Stimulated activated CD4-positive, alpha-beta T cell treated with anti-CD3 and anti-CD28 coated beads, Interleukin-15, amount 100 ng/mL, for 1 hour (primary cell): ENCODE measurements at places on chromosomes 7 and 10.

- DNase-seq = no peak
These were observed 320.7 kb downstream of the GPR37 start for GRCh38 chr7:124444696-124445480.

GRCh38 chr10:122051609-122052385, 62.8 kb downstream of the TACC2 start:
- no peak for DNase-seq

DNA sequence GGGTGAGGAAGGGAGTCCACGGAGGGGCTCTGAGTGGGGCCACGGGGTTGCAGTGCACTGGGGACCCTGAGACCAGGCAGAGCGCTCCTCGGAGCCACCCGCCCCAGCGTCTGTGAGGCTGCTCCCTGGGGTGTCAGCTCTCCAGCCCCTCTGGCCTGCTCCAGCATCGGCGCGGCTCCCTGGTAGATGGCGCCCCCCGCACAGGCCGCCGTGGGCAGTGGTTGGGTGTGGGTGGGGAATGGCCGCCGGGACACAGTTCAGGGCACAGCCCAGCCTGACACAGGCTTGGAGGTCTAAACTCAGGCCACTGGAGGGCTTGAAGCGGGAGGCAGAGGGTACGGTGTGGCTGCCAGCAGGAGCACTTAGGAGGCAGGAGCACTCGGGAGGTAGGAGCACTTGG, 222.6 kb upstream of the PPP2R2D start:
- DNase-seq = no peak

GRCh38 chr7:45911311-45911710, 9.8 kb downstream of the IGFBP3 start:
- DNase-seq = no peak

- no peak for DNase-seq
These were observed 60.2 kb downstream of the DNAJB9 start for GRCh38 chr7:108629651-108630400.

GRCh38 chr10:77245953-77246352, 391.7 kb downstream of the KCNMA1 start:
- no peak for DNase-seq

- no peak for DNase-seq
These were observed 68.2 kb downstream of the DNAJB6 start for GRCh38 chr7:157404845-157405481.

GRCh38 chr7:94418851-94419250, 24.2 kb downstream of the COL1A2 start:
- no peak for DNase-seq

DNA sequence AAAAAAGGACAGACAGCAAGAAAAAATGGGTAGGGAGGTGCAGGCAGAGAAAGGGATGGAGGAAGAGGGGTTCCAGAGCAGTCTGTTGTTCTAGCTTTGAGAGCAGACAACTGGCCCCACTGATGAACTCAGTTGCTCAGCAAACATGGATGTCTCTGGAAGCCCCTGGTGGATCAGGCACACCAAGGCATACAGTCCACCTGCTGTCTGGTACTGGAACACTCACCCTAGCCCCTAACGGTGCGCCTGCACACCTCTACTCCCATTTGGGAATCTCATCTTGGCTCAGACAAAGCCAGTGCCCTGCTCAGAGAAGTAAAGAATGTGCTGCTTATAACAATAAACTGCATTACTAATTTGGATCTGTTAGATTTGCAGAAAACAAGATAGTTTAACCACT, 7.7 kb downstream of the MACROH2A2 start:
- DNase-seq = no peak

GRCh38 chr10:59465088-59465487, 102.7 kb upstream of the FAM13C start:
- DNase-seq = no peak

GRCh38 chr7:157488966-157489365, 152.2 kb downstream of the DNAJB6 start:
- DNase-seq = no peak

- DNase-seq = no peak
These were observed 79.3 kb upstream of the PPP2R2D start for GRCh38 chr10:131821378-131822012.

DNA sequence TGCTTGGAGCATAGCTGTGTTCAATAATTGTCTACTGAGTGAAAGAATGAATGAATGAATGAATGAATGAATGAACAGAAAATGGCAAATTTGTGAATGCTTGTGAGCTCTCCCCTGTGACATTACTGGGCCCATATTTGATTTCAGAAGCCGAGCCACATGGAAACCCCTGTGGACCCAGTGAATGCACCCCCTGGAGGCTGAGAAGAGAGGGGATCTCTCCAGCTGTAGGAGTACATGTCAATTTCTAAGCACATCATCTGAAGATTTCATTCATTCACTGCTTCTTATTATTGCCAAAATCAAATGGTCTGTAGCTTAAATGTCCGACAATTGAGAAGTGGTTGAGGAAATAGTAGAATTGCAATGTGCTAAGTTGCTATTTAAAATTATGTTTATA, 58.3 kb upstream of the DOCK1 start:
- no peak for DNase-seq

DNA sequence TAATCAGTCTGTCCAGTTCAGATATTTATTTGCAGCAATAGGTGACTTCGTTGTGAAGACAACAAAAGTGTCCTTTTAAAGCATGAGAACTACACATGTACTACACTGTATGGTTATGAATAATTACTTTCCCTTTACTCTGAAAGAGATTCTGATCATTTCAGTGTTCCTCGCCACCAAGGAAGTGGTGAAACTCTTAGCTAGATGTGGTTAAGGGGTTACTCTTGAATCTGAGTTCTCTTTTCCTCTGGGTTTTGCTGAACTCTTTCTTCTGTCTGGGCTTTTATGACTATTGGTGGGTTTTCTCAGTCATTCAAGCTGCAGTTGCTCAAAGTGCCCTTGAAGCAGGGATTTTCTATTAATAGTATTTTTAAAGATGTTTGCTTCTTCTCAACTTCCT, 127.9 kb upstream of the SEM1 start:
- DNase-seq = no peak

- DNase-seq = no peak
These were observed 101.2 kb downstream of the DYNC2I1 start for GRCh38 chr7:158957510-158957906.

DNA sequence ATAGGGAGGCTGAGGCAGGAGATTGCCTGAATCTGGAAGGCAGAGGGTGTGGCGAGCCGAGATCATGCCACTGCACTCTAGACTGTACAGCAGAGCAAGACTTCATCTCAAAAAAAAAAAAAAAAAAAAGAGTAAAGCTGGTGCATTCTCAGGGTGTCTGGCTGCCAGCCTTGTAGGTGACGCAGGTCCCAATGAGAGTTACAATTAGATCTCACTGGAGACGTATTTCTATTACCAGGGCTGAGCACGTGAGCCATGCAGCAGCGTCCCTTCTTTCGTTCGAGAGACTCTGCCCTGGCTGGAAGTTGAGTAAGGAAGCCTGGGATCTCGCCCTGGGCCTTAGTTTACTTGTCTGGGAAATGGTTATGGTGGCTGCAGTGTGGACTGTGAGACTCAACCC, 22.4 kb upstream of the ZMIZ1 start:
- DNase-seq = no peak

- DNase-seq = no peak
These were observed 5.6 kb downstream of the CD36 start for GRCh38 chr7:80644054-80644453.

DNA sequence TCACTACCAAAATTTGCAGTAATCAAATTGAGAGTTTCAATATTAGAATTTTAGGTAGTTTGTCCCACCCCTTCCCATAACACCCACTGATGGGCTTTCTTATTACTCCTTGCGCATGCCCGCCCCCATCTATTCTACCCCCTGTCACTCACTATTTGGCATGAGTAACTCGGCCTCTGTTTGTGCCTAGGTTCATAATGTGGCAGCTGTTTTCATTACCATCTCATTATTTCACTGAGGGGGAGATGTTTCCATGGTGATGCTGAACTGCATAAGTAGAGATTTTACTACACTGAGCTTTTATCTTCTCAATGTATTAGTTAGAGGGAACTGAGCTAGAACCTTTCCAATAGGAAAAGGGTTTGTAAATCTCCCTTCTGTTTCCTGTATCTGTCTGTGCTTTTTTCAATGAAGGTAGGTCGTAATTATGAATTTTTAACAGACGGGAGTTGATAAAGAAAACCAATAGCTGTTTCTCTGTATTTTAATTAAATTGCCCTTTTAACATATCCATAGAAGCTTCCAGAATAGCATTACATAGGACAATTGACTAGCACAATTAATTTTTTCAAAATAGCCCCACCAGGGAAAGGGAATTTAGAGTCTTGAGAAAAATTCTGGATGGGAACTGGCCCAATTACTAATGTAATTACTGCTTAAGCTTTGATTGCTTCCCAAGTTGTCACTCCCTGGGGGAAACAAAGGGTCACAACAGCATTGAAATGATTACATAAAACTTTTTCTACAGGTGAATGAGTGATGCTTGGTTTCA, 33.4 kb downstream of the PRPS1L1 start:
- no peak for DNase-seq

- DNase-seq = no peak
These were observed 5.7 kb upstream of the ARPC1B start for GRCh38 chr7:99368750-99369389.
